ENCODE measurements at places on chromosomes 3 and 15.

DNA sequence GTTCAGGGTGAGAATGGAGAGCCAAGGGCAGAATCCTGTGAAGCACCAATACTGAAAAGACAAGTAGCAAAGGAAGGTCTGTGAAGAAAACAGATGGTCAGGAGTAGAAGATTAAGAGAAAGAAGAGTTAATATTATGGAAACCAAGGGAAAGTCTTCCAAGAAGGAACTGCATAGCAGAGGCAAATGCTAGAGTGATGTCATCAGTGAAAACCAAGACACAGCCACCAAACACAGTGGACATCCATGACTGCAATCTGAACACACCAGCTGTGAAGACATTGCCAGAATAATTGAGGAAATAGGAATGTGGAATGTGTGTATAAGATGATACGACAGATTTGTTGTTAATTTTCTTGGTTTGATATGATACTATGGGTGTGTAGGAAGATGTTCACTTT, 26.8 kb upstream of the ZBTB38 start:
- no peak for DNase-seq

- no peak for DNase-seq
Measured at GRCh38 chr3:172329070-172329469, 119.2 kb downstream of the GHSR start.

DNA sequence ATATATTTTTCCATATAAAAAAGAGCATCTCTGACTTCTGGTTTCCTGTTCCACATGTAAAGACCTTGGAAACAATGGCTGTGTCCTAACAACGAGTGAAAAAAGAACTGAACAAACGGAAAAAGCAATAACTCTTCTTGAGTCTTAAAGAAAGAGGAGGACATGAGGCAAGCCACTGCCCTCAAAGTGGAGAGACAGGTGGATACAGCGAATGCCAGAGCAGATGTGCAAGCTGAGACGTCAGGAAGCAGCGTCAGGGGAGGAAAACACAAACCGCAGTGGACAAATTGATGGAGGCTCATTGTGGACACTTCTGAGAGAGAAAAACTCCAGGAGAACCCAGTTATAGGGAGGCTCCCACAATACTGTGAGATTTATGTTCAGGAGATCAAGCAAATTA, 208.0 kb upstream of the MME start:
- no peak for DNase-seq

DNA sequence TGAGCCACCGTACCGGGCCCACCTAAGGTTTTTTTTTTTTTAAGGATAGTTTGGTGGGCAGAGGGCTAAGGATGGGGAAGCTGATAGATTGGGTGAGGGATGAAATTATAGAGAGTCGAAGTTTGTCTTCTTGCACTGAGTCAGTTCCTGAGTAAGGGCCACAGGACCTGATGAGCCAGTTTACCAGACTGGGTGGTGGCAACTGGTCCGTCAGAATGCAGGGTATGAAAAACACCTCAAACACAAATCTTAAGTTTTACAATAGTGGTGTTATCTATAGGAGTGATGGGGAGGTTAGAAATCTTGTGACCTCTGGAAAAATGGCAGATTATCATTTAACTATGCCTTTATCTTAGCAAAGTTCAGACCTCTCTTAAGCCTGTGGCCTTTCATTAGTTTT, 2.8 kb downstream of the ZNF860 start:
- no peak for DNase-seq

DNA sequence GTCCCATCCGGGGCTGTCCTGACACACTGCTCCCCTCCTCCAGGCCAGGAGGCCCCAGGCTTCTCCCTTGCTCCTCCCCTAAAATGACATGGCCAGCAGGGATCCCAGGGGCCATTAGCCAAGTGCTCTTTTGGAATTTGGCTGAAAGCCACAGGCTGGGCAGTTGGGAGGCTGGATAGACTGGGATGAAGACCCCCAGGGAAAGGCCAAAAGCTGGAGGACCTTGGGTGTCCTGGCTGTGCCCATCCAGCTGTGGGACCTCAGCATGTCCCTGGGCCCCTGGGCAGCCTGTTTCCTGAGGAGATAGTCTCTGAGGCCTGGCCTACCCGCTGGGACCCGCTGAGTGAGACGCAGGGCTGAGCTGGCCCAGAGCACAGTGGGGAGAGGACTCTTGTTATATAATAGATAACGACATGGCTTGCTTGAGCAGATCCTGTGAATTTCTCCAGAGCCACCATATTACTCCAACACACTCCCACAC, 5.7 kb upstream of the PDE8A start:
- DNase-seq = no peak

DNA sequence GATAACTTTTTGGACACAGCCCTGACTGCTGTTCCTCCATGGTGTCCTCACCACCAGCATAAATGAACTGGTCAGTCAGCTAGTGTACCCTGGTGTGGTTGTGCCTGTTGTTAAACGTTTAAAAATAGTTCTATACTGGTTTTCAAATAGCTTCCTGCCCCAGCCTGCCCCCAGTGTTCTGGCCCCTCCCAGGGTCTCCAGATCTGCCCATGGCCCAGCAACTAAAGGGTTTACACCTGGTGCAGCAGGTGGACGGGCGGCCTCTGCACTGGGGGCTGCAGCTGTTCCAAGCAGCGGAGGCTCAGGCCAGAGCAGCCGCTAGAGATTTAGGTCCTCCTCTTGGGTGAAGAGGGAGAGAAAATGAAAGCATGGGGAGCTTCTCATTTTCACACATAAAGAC, 6.1 kb upstream of the NR2E3 start:
- DNase-seq = no peak

DNA sequence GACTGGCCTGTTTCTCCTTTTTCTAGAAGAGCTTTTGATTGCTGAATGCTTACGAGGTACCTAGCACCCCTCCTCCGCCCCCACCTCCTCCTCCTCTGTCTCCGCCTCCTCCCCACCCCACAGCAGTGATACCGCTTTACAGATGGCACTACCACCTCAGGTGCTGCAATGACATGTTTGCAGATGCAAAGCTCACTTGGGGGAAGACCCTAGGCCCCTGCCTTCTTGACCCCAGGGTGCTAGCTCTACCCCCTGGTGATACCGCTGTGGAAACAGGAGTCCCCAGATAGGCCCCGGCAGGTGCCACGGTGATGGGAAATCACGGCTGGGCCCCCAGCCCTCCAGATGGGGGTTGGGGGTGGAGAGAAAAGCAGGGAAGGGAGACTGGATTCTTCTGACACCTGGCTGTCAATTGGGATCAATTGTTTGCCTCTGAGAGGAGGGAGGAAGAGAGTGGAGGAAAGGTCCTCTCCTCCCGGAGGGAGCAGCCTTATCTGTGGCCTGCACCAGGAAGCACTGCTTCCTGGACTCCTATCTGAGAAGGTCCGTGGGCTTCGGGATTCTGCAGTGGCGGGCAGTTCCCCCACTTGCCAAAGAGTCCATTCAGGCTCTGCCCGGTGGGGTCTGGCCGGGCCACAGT, 37.6 kb downstream of the DNASE1L3 start:
- no peak for DNase-seq

DNA sequence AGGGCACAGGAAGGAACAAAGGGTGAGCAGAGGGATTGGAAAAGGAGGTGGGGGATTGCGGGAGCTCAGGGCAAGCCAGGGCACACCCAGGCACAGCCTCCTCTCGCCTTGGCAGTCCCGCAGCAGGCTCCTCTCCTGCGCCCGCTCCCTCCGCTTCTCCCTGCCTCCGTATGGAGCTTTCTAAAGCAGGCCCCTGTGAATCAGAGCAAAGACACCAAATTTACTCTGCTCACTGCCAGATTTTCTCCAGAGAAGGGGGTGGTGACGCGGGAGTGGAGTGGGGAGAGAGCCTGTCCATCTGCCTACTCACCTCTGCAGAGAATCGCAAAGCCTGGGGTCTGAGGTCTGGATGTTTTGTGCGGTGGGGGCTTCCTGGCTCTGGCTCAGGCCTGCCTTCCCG, 20.0 kb downstream of the ATP2B2 start:
- DNase-seq = no peak

- DNase-seq = no peak
Measured at GRCh38 chr3:159069091-159069490, 267.2 kb downstream of the MFSD1 start.

DNA sequence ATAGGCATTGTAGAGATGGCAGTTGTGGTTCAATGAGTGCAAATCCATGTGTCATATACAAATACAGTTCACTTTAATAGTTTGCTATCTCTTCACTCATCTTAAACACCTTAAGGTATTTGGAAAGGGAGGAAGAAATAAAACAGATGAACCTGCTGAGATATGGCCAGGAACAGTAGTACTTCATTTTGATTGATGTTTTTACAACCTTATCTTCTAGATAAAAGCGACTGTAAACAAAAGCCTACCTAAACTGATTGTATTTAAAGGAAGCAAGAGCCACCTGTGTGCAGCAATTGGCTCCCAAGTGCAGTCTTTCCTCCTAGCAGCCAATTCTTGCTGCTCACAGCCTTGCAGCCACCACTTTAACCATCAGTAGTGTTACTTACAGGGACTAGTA, 217.7 kb downstream of the CDIN1 start:
- no peak for DNase-seq

DNA sequence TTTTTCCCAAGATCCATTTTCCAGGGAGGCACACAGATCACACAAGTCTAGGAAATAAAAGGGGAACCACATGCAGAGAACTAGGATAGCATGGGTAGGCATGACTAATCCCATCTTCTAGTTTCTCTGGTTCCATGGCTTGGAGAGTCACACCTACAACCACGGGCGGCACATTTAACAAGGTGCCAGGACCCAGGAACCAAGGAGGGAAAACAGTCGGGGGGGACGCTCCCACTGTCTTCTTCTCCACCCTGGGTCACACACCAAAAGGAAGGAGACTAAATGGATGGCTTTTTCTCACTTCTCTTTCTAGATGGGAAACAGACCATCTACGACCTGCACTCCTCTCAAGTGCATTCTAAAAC, 4.6 kb upstream of the SMCO1 start:
- DNase-seq = no peak

GRCh38 chr3:29850641-29851040, 569.8 kb downstream of the RBMS3 start:
- no peak for DNase-seq

- DNase-seq = no peak
Measured at GRCh38 chr15:39744334-39745103, 38.1 kb downstream of the FSIP1 start.

GRCh38 chr3:149080011-149080698, 6.2 kb downstream of the HLTF start:
- DNase-seq = no peak

GRCh38 chr3:131350506-131350905, 31.1 kb upstream of the NUDT16 start:
- no peak for DNase-seq

DNA sequence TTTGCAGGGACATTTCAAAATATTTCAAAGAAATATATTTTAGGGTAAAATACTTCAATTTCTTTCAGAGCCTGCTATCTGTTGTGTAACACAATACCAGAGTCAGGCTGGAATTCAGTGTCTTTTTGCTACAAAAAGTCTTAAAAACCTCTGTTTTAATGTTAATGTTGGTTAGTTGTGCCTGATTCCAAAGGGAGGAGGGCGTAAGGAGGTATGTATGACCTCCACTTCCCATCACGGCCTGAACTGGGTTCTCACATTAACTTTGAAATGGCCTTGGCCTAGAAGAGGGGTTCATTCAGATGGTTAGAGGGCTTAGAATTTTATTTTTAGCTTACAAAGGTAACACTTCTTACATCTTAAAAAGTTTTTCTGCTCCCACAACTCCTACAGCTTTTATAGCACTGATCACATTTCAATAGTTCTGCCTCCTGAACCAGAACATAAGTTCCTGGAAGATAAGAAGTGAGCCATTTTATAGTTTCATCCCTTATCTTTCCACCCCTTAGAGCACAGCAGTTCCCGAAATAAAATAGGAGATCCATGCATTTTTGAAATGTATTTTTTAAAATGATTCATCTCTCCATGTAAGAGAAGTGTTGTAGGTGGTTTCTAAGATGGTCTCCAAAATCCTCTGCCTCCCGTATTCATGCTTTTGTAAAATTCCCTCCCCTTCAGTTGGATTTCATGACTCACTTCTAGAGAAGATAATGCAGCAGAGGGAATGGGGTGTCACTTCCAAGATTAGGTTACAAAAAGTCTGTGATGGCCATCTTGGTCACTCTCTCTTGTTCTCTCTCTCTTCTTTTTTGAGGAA, 543.1 kb upstream of the NECTIN3 start:
- DNase-seq = no peak

- DNase-seq = no peak
Measured at GRCh38 chr15:84762840-84763572, 14.6 kb downstream of the ZNF592 start.

GRCh38 chr3:39228496-39228895, 36.1 kb upstream of the XIRP1 start:
- no peak for DNase-seq

DNA sequence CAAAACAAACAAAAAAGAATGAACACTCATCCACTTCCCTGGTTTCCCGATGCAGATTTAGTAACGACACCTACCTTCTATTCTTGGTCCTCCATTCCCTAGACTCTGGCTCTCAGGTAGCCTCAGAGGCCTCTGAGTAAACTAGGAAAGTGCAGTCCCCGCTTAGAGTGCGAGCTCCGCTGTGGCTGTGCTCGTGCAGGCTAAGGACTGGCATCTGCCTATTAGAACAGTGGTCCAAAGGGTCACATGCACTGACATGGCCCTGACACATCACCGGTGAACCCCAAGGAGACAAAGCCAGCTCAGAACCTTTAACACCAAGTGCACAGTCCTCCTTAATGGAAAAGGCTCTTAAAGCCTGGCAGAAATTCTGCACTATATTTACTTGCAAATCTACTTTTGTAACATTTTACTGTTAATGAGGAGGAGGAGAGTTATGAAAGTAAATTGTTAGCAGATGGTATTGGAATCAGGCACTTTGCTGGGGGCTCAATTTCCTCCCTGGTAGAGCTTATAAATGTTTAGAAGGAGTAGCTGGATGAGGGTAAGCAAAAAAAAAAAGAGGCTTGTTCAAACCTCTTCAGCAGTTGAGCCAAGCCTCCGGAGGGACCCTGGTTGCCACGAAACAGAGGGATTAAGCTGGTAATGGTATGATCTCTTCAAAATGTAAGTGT, 31.1 kb downstream of the VGLL4 start:
- DNase-seq = no peak

- DNase-seq = no peak
Measured at GRCh38 chr15:51724199-51724598, 13.3 kb downstream of the LYSMD2 start.

GRCh38 chr3:49841126-49841696, 15.2 kb downstream of the TRAIP start:
- DNase-seq = no peak

DNA sequence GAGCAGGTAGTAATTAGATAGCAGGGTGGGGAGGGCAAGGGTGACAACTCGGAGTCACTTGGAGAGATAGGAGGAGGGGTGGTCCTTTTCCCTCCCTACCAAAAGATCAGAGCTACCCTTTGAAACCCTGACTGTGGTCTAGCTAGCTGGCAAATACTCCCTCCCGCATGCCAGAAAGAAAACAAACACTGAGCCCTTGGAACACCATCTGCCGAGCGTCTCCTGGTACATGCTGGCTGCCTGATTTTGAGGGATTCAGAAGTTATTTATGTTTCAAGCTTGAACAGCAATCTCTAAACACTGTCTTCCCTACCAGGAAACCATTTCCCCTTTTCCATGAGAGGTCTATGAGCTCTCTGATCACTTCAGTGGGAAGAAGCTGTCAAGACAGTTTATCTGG, 291.6 kb upstream of the CFAP20DC start:
- no peak for DNase-seq

GRCh38 chr3:76096036-76096435, 310.7 kb upstream of the ZNF717 start:
- DNase-seq = no peak

- no peak for DNase-seq
Measured at GRCh38 chr3:141334627-141335250, 33.6 kb upstream of the ZBTB38 start.
